Parietal lobe (tissue), 2 donors: ENCODE measurements at places on chromosomes 6 and 20. TPM values are rescaled to one million over a fixed set of nuclear protein-coding genes. Genes with fewer than 3 reads are reported as not detected.

The SLC26A8 gene
- total RNA-seq, result 3.8 TPM

The ARMC12 gene
- 0.31 TPM for total RNA-seq

The EYS gene
- total RNA-seq, result 1.9 TPM

The RING1 gene
- 21.9 TPM for total RNA-seq

The LY86 gene
- 1.3 TPM for total RNA-seq

The SLC17A1 gene
- total RNA-seq, result not detected

The FAM209B gene
- total RNA-seq, result not detected

The LAMA2 gene
- 7.2 TPM for total RNA-seq

The ELOVL4 gene
- total RNA-seq, result 29.1 TPM

The LGSN gene
- 0.63 TPM for total RNA-seq

The LKAAEAR1 gene
- total RNA-seq, result 0.63 TPM

The CST5 gene
- not detected for total RNA-seq

The PTCRA gene
- not detected for total RNA-seq

The HLA-DRA gene
- 2.2 TPM for total RNA-seq

The SDC4 gene
- total RNA-seq, result 0.94 TPM

The TRIM40 gene
- total RNA-seq, result not detected

The SIRPB1 gene
- total RNA-seq, result 1.3 TPM

The PDE10A gene
- total RNA-seq, result 92.0 TPM

The MLN gene
- not detected for total RNA-seq

The KIAA0408 gene
- total RNA-seq, result 120 TPM

The VSTM2L gene
- total RNA-seq, result 50.7 TPM

The TP53TG5 gene
- 1.9 TPM for total RNA-seq

The GFOD1 gene
- total RNA-seq, result 60.7 TPM

The PRRT1 gene
- total RNA-seq, result 1.9 TPM

The SLC22A1 gene
- 0.31 TPM for total RNA-seq

The HS3ST5 gene
- 9.1 TPM for total RNA-seq

The CYP39A1 gene
- 3.1 TPM for total RNA-seq

The SMIM26 gene
- 47.3 TPM for total RNA-seq

The ZFP64 gene
- total RNA-seq, result 16.9 TPM

The FAM83D gene
- total RNA-seq, result 4.1 TPM

The RAD21L1 gene
- not detected for total RNA-seq

The FANCE gene
- total RNA-seq, result 10.3 TPM

The RIPOR3 gene
- total RNA-seq, result 2.2 TPM

The HTR1E gene
- total RNA-seq, result 0.63 TPM

The LY6G6F gene
- not detected for total RNA-seq

The MEP1A gene
- total RNA-seq, result not detected

The TNF gene
- total RNA-seq, result not detected

The NHLRC1 gene
- 3.1 TPM for total RNA-seq

The PNPLA1 gene
- total RNA-seq, result not detected

The FILIP1 gene
- 2.2 TPM for total RNA-seq

The CSNK2A1 gene
- total RNA-seq, result 244 TPM

The GATA5 gene
- total RNA-seq, result not detected

The C6orf132 gene
- under 0.01 TPM for total RNA-seq

The OR5V1 gene
- not detected for total RNA-seq

The KIAA1755 gene
- 2.8 TPM for total RNA-seq

The GTSF1L gene
- not detected for total RNA-seq

The COL20A1 gene
- 5.0 TPM for total RNA-seq

The THBD gene
- total RNA-seq, result 0.63 TPM

The RRP36 gene
- 46.0 TPM for total RNA-seq

The ADAM33 gene
- 3.8 TPM for total RNA-seq

The TPX2 gene
- total RNA-seq, result 11.0 TPM

The SLPI gene
- not detected for total RNA-seq

The GGTLC1 gene
- not detected for total RNA-seq

The GSTA2 gene
- not detected for total RNA-seq

The BTNL2 gene
- total RNA-seq, result not detected

The C6orf89 gene
- 34.1 TPM for total RNA-seq

The GLP1R gene
- not detected for total RNA-seq

The EPPIN gene
- total RNA-seq, result not detected
